ENCODE measurements at places on chromosomes 11 and 22.

DNA sequence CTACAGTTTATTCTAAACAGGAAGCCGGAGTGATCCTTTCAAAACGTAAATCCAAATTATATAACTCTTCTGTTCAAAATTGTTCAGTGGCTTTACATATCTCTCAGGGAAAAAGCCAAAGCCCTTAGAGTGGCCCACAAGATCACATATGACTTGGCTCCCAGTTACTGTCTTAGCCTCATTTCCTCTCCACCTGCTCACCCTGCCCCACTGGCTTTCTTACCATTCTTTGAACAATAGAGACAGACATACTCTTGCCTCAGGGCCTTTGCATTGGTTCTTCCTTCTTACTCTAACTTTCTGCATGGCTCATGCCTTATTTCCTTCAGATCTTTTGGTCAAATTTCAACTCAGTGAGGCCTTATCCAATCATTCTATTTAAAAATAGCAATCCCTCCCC, 52.1 kb downstream of the STIM1 start:
- H3K4me1 ChIP-seq: peaks cover 39% of the 10 kb centered on the region
- no peak overlapping the region for H3K27ac ChIP-seq
- H3K4me3 ChIP-seq: no peak overlapping the region
- DNase-seq: no peak
- H3K36me3 ChIP-seq: no peaks in the 10 kb centered on the region

GRCh38 chr22:25054943-25055511, 102.5 kb downstream of the KIAA1671 start:
- no peaks in the 10 kb centered on the region for H3K4me1 ChIP-seq
- H3K36me3 ChIP-seq: no peaks in the 10 kb centered on the region
- H3K27me3 ChIP-seq: no peaks in the 10 kb centered on the region
- DNase-seq: no peak
- no peak overlapping the region for H3K4me3 ChIP-seq
- no peak overlapping the region for H3K27ac ChIP-seq

- H3K27me3 ChIP-seq: no peaks in the 10 kb centered on the region
- no peak overlapping the region for H3K4me3 ChIP-seq
- DNase-seq: no peak
- no peaks in the 10 kb centered on the region for H3K36me3 ChIP-seq
- no peaks in the 10 kb centered on the region for H3K4me1 ChIP-seq
Observed at GRCh38 chr11:70116386-70117065, 38.4 kb downstream of the ANO1 start.

GRCh38 chr11:64238999-64239398, 1.9 kb upstream of the FKBP2 start:
- H3K27ac ChIP-seq: no peak overlapping the region
- DNase-seq: no peak
- H3K4me1 ChIP-seq: peaks cover 31% of the 10 kb centered on the region
- no peaks in the 10 kb centered on the region for H3K36me3 ChIP-seq

DNA sequence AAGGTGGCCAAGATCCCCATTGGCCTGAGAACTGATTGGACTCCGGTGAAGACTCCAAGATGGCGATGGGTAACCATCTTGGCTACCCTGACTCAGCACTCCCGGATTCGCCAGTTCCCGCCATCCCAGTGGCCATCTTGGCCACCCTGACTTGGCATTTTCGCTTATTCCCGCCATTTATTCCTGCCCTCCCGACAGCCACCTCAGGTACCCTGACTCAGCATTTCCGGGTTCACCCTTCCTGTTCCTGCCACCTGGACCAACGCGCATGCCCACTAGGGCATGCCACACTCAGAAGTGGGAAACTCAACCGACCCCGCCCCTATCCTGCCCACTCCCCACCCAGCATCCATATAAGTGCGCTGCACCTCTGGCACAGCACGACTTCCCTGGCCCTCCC, 7.8 kb downstream of the OR8K5 start:
- DNase-seq: no peak
- no peak overlapping the region for H3K27ac ChIP-seq
- H3K27me3 ChIP-seq: no peaks in the 10 kb centered on the region
- no peaks in the 10 kb centered on the region for H3K4me1 ChIP-seq
- H3K36me3 ChIP-seq: no peaks in the 10 kb centered on the region

GRCh38 chr11:101187748-101188147, 58.1 kb upstream of the PGR start:
- no peak overlapping the region for H3K4me3 ChIP-seq
- no peaks in the 10 kb centered on the region for H3K36me3 ChIP-seq
- H3K27ac ChIP-seq: no peak overlapping the region
- no peak for DNase-seq
- H3K4me1 ChIP-seq: no peaks in the 10 kb centered on the region

- H3K27me3 ChIP-seq: no peaks in the 10 kb centered on the region
- H3K4me3 ChIP-seq: no peak overlapping the region
- no peaks in the 10 kb centered on the region for H3K36me3 ChIP-seq
- H3K4me1 ChIP-seq: no peaks in the 10 kb centered on the region
- no peak overlapping the region for H3K27ac ChIP-seq
Observed at GRCh38 chr11:107752508-107752907, 40.7 kb upstream of the SLN start.

Measured in effector memory CD4-positive, alpha-beta T cell (primary cell).